ENCODE measurements at places on chromosomes 5 and 9. TPM values are rescaled to one million over a fixed set of nuclear protein-coding genes. Genes with fewer than 3 reads are reported as not detected.

The FBP1 gene
- polyA plus RNA-seq = 65.3 TPM

The CWC27 gene
- 32.5 TPM for polyA plus RNA-seq

The ADRB2 gene
- polyA plus RNA-seq = 1.1 TPM

The ORM2 gene
- polyA plus RNA-seq = 80.9 TPM

The NEUROG1 gene
- polyA plus RNA-seq = not detected

- no peak overlapping the region for H3K27ac ChIP-seq
- no peak for DNase-seq
- H3K4me3 ChIP-seq = no peak overlapping the region
- no peaks in the 10 kb centered on the region for H3K4me1 ChIP-seq
- no peaks in the 10 kb centered on the region for H3K27me3 ChIP-seq
Measured at GRCh38 chr5:171796436-171796835, 10.8 kb downstream of the SMIM23 start.

DNA sequence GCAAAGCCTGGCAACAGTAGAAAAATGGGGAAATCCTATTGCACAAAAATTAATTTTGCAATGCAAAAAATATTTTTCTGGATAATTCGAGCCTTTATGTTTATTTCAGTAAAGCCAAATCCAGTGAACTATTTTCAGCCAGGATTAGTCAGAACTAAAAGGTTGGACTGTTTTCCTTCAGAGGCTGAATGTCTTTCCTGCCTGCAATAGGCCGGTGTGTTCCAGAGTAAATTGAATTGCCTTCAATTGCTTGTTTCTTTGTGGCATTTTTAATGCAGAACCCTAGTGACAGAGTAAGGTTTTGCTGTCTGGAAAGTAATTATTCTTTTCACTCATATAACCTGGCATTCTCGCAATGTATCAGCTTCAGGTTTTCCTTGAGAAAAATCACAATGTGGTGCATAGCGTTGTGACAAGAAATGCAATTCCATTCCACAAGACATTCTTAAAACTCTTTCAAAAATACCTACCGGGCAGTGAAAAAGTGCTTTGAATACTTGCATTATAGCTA, 183.7 kb downstream of the GLIS3 start:
- H3K27me3 ChIP-seq = no peaks in the 10 kb centered on the region
- no peak for DNase-seq
- peak overlapping the region; percentile 82 for H3K27ac ChIP-seq
- H3K4me1 ChIP-seq = peaks cover 22% of the 10 kb centered on the region
- no peak overlapping the region for H3K4me3 ChIP-seq

DNA sequence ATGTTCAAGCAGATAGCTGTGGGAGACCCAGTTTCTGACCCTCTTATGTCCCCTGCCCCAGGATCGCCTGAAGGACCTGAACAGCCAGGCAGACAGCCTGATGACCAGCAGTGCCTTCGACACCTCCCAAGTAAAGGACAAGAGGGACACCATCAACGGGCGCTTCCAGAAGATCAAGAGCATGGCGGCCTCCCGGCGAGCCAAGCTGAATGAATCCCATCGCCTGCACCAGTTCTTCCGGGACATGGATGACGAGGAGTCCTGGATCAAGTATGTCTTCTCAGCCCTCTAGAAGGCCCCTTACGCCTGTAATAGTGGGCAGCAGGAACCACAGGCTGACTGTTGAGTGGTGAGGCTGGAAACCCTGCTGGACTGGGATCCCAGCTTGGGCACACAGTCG, 41.1 kb downstream of the DYNC2I2 start:
- no peak overlapping the region for H3K4me3 ChIP-seq
- H3K36me3 ChIP-seq = no peaks in the 10 kb centered on the region
- no peaks in the 10 kb centered on the region for H3K27me3 ChIP-seq
- no peak overlapping the region for H3K27ac ChIP-seq
- DNase-seq = no peak

DNA sequence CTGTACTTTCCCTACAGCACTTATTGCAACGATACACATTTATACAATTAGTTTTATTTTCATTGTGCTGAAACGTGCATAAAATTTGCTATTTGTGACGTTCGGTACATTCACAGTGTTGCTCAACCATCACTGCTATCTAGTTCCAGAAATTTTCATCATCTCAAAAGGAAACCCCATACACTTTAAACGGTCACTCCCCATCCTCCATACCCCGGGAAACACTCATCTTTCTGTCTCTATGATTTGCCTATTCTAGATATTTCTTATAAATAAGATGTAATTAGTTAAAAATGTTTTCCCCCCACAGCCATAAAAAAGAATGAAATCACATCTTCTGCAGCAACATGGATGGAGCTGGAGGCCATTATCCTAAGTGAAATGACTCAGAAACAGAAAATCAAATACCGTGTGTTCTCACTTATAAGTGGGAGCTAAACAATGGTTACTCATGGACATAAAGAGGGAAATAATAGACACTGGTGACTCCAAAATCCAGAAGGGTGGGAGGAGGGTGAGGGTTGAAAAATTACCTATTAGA, 40.2 kb upstream of the TEX48 start:
- H3K27ac ChIP-seq = peak overlapping the region; percentile 76
- H3K4me3 ChIP-seq = no peak overlapping the region
- no peak for DNase-seq
- no peaks in the 10 kb centered on the region for H3K36me3 ChIP-seq
- no peaks in the 10 kb centered on the region for H3K27me3 ChIP-seq

DNA sequence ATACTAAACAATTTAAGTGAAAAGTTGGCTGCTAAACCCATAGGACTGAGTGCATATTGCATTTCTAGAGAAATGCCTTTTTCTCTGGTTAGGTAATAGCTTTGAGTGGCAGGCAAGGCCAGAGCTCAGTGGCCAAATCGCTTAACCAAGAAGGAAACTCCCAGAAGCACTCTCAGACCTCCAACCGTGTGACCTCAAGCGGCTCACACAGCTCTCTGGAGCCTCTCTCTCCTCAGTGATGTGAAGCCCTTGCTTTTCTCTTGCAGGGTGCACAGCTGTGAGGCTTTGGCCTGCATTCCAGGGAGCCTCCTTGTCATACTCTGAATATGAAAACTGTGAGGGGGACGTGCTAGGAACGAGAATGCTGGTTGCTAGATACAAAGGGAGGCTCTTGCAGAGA, 106.7 kb downstream of the INSYN2B start:
- peaks cover 3% of the 10 kb centered on the region for H3K4me1 ChIP-seq
- no peaks in the 10 kb centered on the region for H3K27me3 ChIP-seq
- H3K4me3 ChIP-seq = no peak overlapping the region

DNA sequence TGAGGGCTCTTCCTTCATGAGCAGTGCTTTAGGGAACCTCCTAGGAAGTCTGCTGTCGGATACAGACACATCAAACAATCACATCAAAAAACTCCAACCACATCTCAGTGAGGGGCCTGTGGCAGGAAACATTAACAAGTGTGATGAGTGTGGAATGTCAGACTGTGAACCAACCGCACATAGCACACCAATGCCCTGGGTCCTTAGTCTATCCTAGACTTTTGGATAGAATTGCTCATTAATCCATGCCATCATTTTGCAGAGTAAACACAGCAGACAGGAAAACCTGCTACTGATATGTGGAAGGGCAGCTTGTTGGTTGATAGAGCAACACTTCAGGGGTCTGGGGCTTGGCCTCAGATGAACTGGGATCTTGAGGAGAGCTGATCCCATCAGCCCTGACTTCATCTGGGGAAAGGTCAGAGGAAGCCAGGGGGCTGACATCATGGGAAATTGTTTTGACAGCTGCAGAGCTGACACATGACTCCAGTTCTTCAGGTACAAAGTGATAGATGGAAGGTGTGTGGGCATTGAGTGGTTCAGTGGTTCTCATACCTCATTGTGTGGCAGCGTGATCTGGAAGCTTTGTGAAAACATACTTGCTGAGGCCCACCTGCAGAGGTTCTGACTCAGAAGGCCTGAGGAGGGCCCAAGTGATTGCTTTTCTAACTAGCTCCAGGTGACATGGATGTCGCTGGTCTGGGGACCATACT, 193.3 kb downstream of the DIRAS2 start:
- H3K27ac ChIP-seq = no peak overlapping the region
- H3K4me3 ChIP-seq = no peak overlapping the region
- no peaks in the 10 kb centered on the region for H3K4me1 ChIP-seq
- H3K27me3 ChIP-seq = no peaks in the 10 kb centered on the region

All from hepatocyte (in vitro differentiated cells).